BJ (cell line): ENCODE measurements at places on chromosomes 13 and 19.

GRCh38 chr19:17348700-17349099, 11.3 kb downstream of the GTPBP3 start:
- DNase-seq: no peak

- DNase-seq: peak; percentile 84
These were observed 35.9 kb upstream of the MAB21L1 start for GRCh38 chr13:35512271-35512920.

DNA sequence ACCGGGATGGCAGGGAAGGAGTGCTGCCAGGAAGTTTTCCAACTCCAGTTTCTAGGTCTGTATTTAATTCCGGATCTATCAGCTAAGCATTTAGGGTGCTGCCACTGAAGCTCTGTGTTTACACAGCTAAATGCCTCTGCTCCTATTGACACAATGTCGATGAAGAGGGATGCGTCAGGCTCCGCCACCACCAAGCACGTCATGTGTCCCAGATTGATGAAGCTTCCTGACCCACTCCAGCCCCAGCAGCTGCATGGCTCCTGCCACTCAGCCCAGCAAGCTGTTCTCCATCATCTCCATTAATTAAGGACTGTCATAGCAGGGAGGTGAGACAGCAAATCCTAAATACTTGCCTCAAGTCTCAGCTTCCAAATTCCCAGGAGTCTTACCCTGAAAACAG, 435.2 kb upstream of the ZNF507 start:
- no peak for DNase-seq

- no peak for DNase-seq
These were observed 6.0 kb downstream of the CKAP2 start for GRCh38 chr13:52461265-52461664.

DNA sequence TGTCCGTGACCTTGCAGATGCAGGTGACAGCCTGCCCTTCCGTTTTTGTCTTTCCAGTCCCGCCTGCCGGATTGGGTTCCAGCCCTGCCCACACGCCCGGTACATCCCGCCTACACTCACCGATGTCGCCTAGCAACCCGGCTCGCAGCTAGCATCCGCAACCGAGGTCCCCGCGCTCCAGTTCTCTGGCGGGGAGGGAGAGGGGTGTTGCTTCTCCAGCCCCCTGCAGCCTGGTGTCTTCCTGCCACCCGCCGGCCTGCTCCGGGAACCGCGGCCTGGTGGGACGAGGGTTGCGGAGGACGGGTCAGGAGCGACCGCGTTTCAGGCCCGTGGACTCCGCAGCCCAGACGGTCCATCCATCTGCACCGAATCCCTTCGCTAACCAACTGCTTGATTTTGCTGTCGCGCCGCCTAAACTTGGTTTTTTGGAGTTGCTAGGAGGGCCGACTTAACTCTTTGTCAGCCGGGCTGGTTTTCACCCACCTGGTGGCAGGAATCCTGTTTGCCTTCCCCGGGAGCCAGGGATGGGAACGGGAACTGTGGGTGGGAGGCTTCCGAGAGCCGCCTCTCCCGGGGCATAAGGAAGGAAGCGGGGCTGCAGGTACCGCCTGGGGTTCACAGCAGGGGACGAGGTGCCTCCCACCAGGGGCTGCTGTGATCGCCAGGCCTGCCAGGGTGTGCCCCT, 15.4 kb upstream of the MATK start:
- no peak for DNase-seq
